ENCODE measurements at places on chromosomes 2 and 18.
A peak's percentile ranks its signal among the peaks of the same experiment; 100 is the strongest.

- peak; percentile 68 for DNase-seq
These were observed 8.4 kb upstream of the CREG2 start for GRCh38 chr2:101395545-101396315.

GRCh38 chr2:235866373-235866772 is 301.8 kb downstream of the GBX2 start:
- DNase-seq, result no peak

- DNase-seq, result no peak
These were observed 1.6 kb downstream of the NFATC1 start for GRCh38 chr18:79397247-79397829.

DNA sequence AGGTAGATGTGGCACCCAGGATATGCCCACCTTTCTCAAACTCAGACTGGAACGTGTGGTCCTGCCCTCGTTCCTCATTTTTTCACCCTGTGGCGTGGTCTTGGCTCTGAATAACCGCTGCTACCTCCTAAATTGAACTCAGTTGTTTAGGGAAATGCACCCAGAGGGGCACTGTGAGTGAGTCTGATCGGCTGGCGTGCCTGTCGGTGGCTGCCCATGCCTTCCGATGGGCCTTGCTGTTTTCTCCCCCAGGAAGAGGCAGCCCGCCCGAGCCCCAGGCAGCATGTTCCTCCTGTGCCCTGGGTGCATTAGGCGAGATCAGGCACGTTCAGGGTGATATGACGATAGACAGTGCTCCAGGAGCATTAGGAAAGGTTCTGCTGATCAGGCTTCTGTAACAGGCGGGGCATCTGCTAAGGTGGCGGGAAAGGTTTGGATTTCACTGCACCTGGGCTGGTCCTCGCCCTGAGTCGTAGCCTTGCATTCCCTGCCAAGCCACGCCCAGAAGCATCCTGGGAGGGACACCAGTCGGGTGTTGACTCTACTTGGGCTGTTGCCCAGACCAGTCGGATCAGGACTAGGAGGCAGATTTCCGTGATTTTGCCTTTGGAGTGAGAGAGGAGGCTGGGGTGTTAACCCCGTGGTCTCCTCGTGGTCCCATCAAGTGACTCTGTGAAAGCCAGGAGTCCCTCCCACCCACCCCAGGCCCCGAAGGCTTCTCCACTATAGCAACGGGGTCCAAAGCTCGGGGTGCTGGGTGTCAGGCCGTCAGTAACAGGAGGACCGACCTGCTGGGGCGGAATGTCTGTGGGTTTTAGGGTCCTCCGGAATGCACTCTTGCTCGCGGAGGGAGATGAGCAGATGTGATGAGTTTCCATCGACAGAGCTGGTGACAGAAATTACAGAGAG is 75.1 kb downstream of the SH3BP4 start:
- DNase-seq, result peak; percentile 78

GRCh38 chr2:187614756-187615155 is 60.5 kb upstream of the TFPI start:
- DNase-seq, result peak; percentile 40

DNA sequence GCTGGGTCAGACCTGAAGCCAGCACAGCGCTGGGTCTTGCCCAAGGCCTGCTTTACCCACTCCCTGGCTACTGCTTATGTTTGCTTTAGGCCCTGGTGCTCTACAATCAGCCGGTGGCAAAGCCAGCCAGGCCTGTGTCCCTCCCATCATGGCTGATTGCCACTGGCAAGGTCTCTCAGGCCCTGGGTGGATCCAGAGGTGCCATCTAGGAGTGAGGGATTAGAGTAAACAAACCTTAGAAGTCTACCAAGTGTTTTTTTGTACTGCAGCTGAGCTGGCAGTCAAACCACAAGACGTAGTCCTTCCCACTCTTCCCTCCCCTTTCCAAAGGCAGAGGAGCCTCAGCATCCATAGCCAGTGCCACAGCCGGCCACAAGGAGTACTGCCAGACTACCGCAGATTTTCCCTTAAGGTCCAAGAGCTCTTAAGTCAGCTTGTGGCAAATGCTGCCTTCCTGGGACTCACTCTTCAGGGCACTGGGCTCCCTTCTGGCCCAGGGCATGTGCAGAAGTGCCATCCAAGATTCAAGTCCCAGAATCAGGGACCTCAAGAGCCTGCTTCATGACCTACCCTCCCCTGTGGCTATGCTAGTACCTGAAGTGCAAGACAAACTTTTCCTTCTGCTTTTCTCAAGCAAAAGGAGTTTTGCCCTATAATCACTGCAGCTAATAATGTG is 20.0 kb downstream of the IL1RL2 start:
- DNase-seq, result no peak

DNA sequence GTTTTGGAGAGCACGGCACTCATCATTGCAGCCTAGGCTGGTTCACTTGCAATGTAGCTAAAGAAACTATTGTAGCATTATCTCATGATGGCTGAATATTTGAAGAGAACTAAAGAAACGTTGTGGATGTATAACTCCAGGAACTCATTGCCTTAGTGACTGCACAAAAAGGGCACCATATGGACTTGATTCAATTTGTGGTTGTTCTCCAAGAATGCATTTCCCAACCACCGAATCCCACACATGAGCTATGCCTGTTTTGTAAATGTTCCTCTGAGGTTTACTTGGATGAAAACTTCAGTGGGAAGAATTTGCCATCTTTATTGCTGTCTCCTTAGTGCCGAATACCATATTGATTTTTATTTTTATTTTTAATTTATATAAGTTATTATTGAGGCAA is 43.5 kb downstream of the DOK6 start:
- peak; percentile 26 for DNase-seq

DNA sequence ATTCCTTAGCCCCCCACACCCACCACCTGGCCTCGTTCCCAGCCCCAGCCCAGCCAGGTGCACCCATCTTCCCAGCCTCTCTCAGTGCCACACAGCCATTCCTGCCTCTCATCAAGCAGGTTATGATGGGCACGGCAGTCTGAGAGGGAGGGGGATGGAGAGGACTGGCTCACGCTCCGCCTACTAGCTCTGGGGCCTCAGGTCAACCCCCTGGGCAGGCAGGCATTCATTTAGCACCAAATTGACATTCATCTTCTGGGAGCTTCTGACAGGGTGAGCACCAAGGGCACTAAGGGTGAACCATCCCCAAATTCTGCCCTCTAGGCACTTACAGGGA is 66.2 kb upstream of the FOSL2 start:
- DNase-seq, result no peak

GRCh38 chr2:58039170-58039611 is 7.4 kb upstream of the VRK2 start:
- DNase-seq, result peak; percentile 56

GRCh38 chr2:234304950-234305349 is 191.9 kb downstream of the ARL4C start:
- DNase-seq, result peak; percentile 80

- DNase-seq, result no peak
These were observed 439.9 kb upstream of the ETAA1 start for GRCh38 chr2:66957198-66957597.

DNA sequence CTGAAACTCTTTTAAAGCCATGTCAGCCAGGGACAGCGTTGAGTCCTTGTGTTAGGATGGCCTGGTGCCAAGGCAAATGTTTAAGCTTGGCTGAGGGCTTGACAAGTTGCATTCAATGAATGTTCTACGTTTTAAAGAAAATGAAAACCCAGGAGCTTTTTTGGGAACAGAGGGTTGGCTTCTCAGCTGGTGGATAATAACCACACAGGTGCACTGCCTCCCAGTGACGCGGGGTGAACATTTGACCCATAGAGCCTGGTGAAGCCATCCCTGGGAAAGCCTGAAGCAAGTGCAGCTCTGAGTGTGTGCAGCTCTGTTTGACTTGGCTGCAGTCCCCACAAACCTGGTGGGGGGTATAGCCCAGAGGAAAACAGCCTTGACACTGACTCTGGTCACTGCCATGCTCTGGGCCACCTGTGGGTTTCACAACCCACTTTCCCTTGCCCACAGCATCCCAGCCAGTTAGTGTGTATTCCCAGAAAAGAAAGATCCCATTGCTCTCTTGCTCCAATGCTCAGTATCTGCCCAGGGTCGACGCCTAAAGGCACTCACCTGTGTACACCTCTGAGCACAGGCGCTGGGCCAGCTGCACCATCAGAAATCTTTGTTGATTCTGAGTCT is 874.9 kb downstream of the RNF144A start:
- peak; percentile 18 for DNase-seq

DNA sequence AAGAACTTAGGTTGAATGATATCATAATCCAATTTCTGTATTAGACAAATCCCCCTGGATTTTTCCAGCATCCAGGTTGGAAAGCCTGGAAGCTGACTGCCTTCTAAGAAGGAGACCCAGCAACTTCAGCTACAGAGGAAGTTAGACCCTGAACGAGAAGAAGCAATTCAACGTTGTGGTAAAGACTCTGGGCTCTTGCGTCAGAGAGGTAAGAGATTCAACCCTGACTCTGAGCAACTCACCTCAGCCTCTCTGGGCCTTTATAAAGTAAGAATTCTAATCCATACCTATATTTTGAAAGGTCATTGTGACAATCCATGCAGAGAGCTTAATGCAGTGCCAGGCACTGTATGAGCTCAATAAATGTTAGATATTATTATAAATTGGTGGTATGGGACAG is 9.7 kb downstream of the E2F6 start:
- no peak for DNase-seq

DNA sequence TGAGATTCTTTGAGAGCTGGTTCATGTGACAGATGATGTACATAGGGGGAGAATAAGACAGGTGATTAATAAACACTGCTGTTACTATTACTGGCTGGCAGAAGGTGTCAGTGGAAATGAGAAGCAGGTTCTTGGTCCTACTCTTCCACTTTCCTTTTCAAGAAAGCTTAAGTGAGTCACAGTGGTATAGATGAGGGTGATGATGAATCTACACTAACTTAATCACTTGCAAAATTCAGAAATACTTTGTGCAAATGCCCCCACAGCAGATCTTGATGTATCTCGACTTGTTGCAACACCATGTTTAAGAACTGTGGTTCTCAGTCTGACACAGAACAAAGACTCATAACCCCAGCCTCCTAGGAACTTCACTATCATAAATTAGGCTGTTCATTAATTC is 35.9 kb upstream of the MGAT5 start:
- DNase-seq, result no peak

Data from fibroblast of skin of back (primary cell).